ENCODE measurements at places on chromosomes 1 and 21.

GRCh38 chr1:32336591-32336932 lies 529 bp upstream of the MARCKSL1 start:
- DNase-seq, result no peak

GRCh38 chr1:24406788-24407187 lies 6.8 kb downstream of the STPG1 start:
- no peak for DNase-seq

GRCh38 chr1:101187297-101187696 lies 49.5 kb upstream of the S1PR1 start:
- DNase-seq, result no peak

GRCh38 chr1:23864801-23865542 lies 3.1 kb downstream of the FUCA1 start:
- DNase-seq, result no peak

- DNase-seq, result no peak
These were observed 106.3 kb downstream of the PRRX1 start for GRCh38 chr1:170770254-170770653.

- no peak for DNase-seq
These were observed 12.3 kb downstream of the IGSF21 start for GRCh38 chr1:18119771-18120377.

DNA sequence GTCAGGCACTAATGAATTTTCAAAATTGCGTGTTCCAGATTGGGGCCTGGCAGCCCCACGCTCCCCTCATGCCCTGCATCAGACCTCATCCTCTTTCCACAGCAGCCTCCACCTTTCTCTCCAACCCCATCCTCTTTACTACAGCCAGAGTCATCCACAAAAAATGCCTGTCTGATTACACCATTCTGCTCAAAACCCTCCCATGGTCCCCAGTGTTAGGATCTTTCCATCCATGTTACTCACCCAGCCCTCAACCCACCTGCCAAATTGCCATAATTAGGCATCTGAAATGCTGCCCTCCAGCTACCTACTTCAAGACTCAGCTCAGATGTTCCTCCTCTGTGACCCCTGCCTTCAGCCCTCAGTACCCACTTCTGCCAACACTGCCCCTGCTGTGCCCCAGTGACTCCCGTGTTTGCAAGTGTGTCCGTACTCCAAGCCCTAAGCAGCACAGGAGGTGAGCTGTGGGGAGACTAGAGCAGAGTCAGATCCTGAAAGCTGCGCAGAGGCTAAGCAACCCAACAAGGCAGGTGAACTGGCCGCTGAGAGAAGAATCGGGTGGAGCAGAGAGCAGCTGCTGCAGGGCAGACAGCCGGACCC lies 715 bp upstream of the ARTN start:
- DNase-seq, result no peak

- no peak for DNase-seq
These were observed 14.0 kb downstream of the AHDC1 start for GRCh38 chr1:27589841-27590426.

- no peak for DNase-seq
These were observed 7.4 kb upstream of the ARF1 start for GRCh38 chr1:228074954-228075730.

Measured in NCI-H524 (cell line).